ENCODE measurements at places on chromosomes 11 and 22.

- no peak for DNase-seq
Measured at GRCh38 chr11:126598344-126599216, 243.1 kb downstream of the ST3GAL4 start.

DNA sequence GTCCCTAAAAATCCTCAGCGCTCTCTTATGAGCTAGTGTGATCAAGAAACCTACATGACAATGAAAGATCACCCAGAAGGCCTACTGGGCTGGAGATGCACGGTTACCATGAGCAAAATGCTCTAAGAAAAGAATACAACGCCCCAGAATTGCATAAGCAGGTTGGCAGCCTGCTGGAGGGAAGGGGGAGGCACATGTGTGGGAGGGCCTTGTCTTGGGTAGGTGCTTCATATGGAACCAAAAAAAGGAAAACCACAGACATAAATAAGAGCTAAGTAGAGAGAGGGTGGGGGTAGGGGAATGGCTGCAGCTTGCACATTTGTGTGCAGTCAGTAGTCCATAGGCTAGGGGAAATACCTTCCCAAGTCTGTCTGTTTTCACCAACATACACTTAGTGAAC lies 2.8 kb downstream of the SIAE start:
- DNase-seq, result no peak

DNA sequence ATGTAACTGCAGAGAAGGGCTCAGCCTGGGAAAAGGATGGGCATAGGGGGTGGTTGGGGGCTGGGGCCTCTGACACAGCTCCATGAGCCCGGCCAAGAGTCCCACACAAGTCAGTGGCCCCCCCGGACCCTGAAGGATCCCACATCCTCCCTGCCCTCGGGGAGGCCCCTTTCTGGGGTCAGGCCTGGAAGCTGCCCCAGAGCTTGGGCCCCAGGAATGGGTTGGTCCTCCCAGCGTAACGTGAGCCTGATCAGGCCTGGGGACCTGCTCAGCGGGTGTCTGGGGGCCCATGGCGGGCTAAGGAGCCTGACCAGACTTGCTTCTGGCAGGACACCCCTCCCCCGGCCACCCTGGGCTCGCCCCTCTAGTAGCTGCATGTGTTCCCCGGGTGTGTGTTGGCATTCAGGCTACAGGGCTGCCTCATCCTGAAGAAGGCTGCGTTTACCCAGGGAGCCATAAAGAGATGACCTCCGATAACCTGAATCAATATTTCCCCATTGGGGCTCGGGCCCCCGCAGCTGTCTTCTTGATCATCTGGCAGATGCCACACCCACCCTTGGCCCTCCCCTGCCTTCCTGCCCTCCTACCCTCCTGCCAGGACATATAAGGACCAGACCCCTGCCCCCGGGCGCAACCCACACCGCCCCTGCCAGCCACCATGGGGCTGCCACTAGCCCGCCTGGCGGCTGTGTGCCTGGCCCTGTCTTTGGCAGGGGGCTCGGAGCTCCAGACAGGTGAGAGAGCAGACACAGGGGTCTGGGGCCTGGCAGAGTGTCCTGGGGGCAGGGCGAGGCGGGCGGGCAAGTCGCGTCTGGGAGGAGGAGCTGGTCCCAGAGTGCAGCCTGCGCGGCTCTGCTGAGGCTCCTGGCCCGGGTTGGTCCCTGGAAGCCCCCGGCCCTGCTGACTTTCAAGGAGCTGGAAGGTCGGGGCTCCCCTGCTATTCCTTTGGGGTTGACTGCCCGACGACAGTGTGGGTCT lies at the start of gene MUC2:
Gene MUC2, plus strand, starts transcription at position 631 of the 978 bp plus-strand sequence.
- DNase-seq, result no peak

DNA sequence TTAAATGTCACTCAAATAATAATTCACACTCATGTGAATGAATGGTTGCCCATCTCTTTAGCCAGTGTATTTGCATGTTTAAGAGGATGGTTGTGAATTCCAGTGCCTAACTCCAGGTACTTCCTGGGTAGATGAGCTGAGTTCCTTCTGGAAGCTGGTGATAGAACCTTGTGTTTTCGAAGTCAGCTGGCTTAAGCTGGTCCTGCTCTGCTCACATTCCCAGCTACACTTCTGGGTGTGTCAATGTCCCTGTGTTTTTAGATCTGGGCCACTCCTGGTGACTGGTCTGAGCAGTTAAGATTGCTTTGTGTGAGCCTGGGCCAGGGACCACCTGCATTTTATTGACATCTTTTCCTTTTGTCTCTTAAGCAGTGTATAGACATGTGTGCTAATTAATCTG lies 10.6 kb downstream of the TEAD1 start:
- DNase-seq, result no peak

GRCh38 chr22:50713008-50713385 lies 25.0 kb upstream of the ACR start:
- DNase-seq, result no peak

Data from hypothalamus (tissue), 51 donors.